ENCODE measurements at places on chromosomes 1 and 21.
A peak's percentile ranks its signal among the peaks of the same experiment; 100 is the strongest.

DNA sequence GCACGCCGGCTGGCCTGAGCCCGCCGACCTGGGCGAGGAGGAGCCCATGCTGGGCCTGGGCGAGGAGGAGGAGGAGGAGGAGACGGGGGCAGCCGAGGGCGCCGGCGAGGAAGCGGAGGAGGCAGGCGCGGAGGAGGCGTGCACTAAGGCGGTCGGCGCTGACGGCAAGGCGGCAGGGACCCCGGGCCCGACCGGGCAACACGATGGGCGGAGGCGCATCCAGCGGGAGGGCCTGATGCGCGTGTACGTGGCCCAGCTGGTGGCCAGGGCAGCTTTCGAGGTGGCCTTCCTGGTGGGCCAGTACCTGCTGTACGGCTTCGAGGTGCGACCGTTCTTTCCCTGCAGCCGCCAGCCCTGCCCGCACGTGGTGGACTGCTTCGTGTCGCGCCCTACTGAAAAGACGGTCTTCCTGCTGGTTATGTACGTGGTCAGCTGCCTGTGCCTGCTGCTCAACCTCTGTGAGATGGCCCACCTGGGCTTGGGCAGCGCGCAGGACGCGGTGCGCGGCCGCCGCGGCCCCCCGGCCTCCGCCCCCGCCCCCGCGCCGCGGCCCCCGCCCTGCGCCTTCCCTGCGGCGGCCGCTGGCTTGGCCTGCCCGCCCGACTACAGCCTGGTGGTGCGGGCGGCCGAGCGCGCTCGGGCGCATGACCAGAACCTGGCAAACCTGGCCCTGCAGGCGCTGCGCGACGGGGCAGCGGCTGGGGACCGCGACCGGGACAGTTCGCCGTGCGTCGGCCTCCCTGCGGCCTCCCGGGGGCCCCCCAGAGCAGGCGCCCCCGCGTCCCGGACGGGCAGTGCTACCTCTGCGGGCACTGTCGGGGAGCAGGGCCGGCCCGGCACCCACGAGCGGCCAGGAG, 7.2 kb upstream of the IBA57 start:
- no peak for DNase-seq

DNA sequence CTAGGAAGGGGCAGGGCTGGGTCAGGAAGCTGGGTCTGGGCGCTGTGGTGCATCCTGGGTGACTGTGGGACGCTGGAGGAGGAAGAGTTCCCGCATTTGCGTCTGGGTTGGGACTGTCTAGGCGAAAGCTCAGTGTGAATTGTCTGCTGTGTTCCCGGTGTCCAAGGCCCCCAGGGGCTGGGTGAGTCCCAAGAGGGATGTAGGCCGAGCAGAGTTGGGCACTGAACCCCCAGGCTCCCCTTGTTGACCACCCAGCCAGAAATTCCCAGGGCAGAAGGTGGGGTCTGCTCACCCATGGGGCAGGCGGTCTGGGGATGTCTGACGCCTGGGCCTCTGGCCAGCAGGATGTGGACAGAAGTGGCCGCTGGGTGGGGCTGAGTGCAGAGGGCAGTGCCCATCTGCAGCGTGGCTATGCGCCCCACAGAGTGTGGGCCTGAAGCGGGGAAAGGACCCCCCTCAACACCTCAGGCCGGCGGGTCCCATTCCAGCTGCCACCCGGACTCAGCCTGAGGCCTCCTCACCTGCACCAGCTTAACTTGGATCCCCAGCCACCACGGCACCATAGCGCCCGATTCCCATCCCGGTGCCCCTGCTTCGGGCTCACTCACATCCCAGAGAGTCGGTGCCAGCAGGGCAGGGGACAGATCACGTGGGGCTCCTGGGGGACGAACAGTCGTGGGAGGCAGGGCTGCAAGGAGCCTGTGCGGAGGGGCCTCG, 37.0 kb upstream of the POFUT2 start:
- DNase-seq = peak; percentile 61

- no peak for DNase-seq
These were observed 636.4 kb downstream of the SMYD3 start for GRCh38 chr1:245870698-245871097.

DNA sequence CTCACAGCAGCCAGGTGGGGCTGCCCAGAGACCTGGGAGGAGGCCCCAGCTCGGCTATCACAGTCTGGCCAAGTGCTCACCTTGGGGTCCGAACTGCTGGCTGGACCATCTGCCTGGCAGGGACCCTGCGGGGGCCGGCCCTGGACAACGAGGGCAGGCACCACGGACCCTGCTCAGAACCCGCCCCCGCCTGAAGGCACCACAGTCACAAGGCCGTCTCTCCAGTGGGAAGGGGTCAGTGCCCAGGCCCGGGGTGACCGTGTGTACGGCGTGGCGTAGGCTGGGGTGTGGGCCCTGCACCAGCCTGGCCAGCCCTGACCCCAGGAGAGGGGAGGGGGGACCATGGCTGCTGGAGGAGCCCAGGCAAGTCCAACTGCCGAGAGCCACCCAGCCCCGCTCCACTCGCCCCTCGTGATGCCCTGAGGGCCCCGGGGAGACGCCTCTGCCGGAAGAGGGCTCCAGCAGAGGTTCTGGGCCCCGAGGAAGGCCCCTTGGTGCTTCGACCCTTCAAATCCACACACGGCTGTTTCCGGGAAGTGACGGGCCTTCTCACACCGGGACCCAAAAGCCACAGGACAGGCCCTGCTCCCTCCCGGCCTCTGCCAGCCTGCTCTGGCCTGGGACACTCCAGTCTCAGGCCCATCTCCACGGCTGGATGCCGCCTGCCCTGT, 11.2 kb upstream of the RNF223 start:
- no peak for DNase-seq

- no peak for DNase-seq
These were observed 73.6 kb upstream of the NBPF3 start for GRCh38 chr1:21366288-21366687.

- no peak for DNase-seq
These were observed 176.2 kb downstream of the ROR1 start for GRCh38 chr1:63950023-63950422.

DNA sequence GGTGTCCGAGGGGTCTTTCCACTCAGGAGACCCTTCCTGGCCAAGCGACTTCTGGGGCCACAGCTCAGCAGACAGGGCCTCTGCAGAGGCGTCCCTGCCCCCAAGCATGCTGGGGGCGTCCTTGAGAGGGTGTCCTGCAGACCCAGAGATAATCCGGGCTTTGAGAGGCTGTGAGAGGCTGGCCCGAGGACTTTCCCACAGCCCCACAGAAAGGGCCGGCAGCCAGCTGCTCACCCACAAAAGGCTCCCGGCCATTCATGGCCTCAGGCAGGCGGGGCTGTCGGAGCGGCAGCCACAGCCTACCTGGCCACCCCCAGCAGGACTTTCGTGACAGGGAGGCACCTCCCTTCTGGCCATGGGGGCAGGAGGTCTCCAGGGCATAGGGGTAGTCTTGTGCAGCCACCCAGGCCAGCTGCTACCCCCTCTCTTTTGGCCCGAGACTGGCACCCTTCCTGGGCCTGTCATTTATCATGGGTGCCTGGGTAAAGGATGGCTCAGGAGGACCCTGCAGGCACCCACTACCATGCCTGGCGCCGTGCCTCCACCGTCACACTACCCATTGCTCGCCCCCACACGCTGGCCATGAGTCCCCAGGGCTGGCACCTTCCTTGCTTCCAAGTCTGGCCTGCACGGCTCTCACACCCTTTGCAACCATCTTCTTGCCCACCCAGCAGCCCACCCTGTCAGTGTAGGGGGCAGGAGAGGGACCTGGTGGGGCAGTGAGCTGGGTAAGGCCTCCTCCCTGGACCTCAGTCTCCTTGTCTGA, 11.1 kb upstream of the TNFRSF14 start:
- DNase-seq = no peak

- DNase-seq = no peak
These were observed 25.4 kb downstream of the LDLRAD2 start for GRCh38 chr1:21837476-21837875.

DNA sequence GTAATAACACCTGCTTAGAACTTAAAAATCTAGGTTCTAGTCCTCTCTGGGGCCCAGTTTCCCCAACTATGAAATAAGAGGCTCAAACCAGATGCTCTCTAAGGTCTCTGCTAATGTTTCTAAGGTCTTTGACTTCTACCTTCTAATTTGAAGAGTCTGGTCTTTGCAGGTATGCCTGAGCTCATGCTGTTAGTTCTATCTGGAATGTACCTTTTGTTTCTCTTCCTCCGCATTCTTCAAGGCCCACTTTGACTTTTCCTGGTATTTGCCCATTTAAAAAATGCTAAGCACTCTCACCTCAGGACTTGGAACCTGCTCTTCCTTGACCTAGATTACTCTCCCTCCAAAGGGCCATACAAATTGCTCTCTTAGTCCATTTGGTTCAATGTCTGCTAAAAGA, 13.5 kb downstream of the SLC35D1 start:
- no peak for DNase-seq

- DNase-seq = peak; percentile 21
These were observed 2.5 kb upstream of the GJC2 start for GRCh38 chr1:228147151-228147693.

All from femur (tissue), 1 donor.